Upper lobe of left lung (tissue), 6 donors: ENCODE measurements at places on chromosomes 6 and 20.

DNA sequence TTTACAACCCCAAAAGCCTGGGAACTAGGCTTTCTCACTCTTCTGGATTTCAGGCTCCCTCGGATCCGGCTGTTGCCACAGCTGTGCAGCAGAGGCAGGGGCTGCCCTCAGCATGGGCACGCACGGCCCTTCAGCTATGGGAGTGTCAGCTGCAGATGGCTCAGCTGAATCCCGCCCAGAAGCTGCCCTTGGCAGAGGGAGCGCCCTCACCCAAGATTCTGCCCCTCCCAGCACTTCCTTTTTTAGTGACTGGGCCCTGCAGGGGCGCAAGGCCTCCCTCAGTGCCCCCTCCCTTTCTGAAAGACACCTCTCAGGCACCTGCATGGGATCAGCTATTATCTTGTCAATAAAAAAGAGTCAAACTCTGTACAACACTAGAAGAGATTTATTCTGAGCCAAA is 67.9 kb upstream of the THBS2 start:
- DNase-seq, result no peak

DNA sequence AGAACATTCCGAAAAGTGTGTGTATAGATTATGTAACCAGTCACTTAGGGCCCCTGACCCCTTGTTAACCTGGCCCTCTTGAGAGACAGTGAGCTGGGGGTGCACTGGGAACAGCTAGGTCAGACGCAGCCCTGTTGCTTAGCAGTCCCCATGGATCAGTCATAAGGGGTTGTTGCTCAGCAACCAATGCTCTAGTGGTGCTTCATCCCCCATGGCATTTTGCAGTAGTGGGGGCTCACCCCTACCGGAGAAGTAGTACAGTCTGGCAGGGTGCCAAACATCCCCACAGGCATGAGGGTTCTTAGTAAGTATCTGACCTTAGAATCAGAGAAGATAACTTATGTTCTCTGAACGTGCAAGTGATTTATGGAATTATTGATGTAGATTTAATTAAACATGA is 12.3 kb downstream of the PKIB start:
- no peak for DNase-seq

DNA sequence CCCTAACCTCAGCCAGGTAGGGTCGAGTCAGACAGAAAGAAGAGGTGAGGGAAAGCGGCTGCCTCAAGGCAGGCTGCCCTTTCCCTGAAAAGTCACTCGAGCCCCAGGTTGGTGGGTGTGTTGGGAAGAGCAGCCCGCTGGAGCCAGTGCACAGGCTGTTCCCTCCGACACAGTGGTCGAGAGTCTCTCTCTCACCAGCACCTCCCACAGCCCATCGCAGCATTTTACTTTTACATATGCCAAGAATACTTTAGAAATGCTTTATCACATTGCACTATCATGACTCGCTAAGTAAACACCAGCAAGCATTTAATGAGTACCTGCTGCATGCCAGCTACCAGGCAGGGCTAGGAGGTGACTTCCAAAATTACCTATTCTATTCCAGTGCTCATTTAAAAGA is 1.7 kb downstream of the PRPH2 start:
- no peak for DNase-seq

DNA sequence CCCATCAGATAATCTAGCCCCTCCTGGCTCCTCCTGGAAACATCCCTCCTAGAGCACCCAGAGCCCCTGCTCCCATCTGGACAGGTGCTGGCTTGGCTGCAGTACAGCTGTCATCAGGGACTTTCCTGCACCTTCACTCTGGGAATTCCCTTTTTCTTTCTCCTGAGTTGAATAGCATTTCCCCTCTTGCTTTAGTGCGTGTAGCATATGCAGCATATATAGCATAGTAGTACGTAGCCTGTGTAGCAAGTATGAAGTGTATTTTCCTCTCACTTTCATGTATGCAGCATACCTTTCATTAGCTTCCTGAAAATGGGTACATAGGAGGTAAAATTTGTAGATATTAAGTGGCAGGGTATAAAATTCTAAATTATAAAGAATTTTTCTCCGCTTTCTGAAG is 352.9 kb downstream of the ESR1 start:
- DNase-seq, result no peak

- no peak for DNase-seq
Observed at GRCh38 chr6:10558565-10558964, 37.4 kb downstream of the GCNT2 start.

DNA sequence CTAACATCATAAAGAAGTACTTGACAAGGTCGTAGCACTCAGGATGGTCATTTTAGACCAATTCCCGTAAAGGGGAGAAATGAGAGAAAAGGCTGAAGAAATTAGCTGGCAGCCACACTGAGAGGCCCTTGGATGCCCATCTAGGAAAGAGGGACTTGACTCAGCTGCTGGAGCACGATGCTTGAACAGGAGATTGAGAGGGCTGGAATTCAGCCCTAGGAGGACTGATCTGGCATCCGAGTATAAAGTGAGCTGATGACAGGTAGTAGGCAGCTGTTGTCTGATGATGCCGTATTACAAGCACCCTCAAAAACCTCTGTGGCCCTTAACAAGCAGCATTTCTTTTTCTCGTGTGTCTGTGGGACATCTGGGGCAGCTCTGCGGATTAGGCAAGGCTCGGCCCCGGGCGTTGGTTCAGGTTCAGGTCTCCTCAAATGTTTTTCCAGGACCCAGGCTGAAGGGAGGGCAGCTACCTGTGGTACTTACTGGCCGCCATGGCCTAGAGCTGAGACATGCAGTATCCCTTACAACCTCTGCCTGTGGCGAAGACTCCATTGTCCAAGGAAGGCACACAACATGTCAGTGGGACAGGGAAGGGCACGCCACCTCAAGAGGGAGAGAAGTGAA is 219.6 kb upstream of the SNX9 start:
- DNase-seq, result peak; percentile 11
